Heart left ventricle (tissue), 16 donors: ENCODE measurements at places on chromosomes 5 and 9.

DNA sequence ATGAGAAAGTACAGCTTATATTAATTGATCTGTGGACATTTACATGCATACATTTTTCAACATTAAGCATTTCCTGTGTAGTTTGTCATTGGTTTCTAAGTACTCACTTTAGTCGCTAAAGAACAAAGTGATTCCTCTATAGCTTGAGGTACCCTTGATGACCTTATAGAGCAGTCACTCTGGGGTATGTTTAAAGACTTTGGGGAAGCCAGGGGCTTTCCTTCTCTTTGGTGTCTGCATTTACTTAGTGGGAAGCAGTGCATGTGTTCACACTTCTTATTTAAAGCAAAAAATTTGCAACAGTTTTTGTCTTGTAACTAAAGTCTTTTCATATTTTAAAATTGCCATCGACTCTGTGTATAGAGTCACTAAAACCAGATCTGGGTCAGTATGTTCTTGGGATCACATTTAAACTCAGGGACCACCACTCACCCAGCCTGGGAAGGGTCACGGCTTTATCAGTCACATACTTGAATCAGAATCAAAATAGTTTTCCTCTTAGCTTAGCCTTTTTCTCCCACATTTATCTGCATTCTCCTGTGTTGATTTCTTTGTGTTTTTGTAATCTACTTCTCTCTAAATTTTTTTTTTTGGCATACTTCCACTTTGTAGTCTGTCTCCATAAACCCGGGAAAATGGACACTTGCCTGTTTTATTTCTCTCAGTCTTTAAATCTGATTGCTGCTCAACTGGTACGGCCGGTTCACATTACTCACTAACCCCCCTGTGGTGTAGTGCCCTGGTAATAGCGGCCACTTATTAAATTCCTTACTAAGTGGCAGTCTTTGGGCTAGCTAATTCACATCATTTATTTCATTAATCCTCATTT is 143.9 kb upstream of the FBN2 start:
- DNase-seq: no peak

DNA sequence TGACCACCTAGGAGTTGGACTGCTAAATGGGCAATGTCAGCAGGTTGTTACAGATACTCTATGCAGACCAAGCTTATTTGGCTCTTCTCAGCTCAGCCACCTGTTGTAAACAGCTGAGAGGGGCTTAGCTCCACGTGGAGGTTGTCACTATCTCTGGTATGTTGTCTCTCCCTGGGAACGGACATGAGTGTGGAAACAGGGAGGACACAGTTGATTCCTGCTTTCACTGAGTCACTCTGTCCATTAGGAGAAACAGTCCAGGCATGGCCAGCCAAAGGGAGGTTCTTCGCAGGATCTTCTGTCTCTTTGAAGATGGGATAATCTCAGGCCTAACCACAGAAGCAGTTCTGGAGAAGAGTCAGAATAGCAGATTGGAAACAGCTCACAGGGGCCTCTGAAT is 121.2 kb downstream of the PALM2AKAP2 start:
- DNase-seq: no peak

DNA sequence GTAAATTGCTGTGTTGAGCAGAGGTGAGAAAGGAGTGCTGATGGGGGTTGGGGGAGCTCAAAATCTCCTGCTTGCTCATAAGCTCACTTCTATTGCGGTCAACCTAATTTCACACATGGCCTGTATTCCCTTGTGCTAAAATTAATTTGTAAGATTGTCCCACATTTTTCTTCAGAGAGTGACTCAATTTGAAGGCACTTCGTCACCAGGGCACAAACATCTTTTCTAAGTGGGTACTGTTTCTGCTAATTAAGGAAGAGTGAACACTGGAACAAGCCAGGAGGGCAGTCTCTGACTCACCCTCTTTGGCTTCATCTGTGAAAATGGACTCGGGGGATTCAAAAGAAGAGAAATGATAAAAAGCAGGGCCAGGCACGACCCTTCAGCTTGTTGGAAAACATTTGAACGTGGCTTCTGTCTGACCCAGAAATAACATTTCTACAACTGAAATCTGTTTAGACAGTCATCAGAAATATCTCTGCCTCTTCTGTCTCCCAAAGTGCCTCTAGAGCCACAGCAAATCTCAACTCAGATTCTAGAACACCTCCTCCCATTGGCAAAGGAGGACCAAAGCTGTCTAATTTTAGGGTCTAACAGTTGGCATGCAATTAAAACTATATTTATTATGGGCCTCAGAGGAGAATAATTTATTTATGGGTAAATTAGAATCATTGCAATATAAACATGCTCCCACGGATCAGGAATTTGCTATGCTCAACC is 49.8 kb downstream of the FEM1C start:
- DNase-seq: no peak

DNA sequence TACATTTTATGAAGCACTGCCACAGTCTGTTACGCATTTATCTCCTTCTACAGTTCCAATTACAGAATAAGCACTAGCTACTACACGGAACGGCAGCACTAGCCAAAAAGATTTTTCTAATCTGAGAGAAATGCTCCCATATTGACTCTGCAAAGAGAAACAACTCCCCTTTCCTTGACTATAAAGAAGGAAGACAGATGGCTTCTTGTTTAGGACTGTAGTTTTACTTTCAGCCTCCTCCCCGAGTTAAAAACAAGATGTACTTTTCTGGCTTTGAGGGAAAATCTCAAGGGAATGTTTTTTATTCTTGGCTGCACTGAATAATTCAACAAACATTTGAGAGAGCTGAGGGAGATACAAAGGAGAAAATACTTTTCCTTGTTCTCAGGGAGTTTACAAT is 1.9 kb upstream of the SLC44A1 start:
- DNase-seq: no peak
